Fibroblast of the aortic adventitia (primary cell): ENCODE measurements at places on chromosomes 7 and 10. TPM values are rescaled to one million over a fixed set of nuclear protein-coding genes. Genes with fewer than 3 reads are reported as not detected.

CHAT gene
- not detected in 2 replicates for total RNA-seq

GRCh38 chr7:151191544-151191943 is 4.5 kb upstream of the ASB10 start:
- no peak for DNase-seq

H2BK1 gene
- not detected in 2 replicates for total RNA-seq

- DNase-seq: peak; percentile 64
These were observed 75.3 kb downstream of the POLL start for GRCh38 chr10:101512738-101513137.

DNA sequence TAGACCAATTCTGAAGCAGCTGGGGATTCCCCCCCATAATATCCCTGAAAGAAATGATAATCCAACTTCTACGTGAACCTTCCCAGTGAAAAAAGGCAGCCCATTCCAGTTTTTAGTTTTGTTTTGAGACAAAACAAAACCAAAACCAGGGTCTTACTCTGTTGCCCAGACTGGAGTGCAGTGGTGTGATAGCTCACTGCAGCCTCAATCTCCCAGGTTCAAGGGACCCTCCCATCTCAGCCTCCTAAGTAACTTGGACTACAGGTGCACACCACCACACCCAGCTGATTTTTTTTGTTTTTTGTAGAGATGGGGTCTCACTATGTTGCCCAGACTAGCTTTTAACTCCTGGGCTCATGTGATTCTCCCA is 12.5 kb upstream of the ARPC1A start:
- DNase-seq: no peak

GRCh38 chr10:114720685-114721278 is 62.7 kb upstream of the ABLIM1 start:
- no peak for DNase-seq

NXPH1 gene
- not detected in 2 replicates for total RNA-seq

GRCh38 chr7:21256310-21256877 is 171.5 kb upstream of the SP4 start:
- peak; percentile 70 for DNase-seq

CTBP2 gene
- total RNA-seq: 37.9 and 45.4 TPM in 2 replicates

DNA sequence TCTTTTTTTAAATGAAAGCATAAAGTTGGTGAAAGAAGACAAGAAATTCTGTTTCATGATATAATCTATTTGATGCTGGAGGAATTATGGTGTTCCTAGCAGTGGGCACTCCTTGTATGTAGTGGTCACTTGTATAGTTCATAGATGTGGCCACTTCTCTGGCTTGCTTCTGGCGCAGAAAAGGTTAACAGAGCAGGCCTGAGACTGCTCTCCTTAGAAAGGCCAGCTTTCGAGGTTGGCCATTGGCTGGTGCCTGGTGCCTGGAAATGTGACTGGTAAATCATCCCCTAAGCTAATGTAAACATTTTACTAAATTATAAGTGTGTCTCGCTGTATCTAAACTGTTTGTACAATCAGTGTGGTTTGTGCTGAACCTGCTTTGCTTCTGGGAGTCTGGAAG is 276.1 kb downstream of the PHTF2 start:
- DNase-seq: no peak

DNA sequence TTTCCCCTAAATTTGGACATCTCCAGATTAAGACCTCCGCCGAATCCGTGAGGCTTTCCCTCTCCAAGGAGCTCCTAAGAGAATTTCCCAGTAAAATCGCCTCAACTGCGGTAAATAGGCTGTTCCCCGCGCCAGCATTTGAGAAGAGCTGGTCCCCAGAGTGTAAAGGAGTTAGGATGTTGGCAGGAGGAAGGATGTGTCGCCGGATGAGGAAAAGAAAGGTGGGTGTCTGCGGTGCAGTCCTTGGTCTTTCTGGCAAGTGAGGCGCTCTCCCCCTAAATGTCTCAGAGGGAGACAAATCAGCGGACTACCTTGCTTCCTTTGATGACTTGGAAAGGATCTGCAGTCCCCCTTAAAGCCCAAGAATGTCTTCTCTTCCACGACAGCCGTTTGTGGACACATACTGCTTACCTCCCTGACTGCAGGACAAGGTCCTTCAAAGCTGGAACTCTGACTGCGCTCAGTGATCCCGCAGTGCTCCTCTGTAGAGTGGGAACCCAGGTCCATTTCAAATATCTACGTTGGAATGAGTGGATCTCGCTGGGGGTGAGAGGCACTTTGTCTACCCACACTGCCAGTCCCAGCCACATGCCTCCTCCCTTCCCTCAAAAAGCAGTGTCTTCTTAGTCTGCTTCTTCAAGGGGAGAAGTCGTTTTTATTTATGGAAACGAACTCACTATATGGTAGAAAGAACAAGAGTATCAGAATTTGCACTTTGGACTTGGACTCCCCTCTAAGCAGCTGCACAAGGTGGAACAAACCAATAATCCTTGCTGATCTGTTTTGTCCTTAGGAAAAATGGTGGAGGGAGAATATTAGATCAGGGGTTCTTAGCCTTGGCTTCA is 1.1 kb upstream of the DLG5 start:
- no peak for DNase-seq

MBLAC1 gene
- total RNA-seq: 1.9 and 4.2 TPM in 2 replicates

STYXL1 gene
- 22.2 and 33.2 TPM in 2 replicates for total RNA-seq

DNA sequence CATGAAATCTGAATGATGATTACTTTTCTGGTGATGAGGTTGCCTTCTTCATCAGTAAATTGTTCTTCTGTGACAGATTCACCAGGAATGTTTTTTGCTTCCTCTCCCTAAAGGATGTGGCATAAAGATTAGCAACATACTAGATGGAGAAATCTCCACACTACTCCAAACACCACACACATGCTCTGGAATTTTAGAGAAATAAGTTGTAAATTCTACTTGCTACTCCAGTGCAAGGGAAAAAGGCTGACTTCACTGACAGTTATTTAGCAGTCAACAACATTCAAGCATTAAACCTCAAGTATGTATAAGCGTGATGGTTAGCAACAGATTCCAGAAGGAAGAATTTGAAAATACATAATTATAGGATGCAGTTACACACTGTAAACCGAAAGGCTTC is 137.9 kb upstream of the CCDC6 start:
- peak; percentile 65 for DNase-seq

GRCh38 chr10:80161321-80162083 is 29.0 kb downstream of the PLAC9 start:
- no peak for DNase-seq

DNA sequence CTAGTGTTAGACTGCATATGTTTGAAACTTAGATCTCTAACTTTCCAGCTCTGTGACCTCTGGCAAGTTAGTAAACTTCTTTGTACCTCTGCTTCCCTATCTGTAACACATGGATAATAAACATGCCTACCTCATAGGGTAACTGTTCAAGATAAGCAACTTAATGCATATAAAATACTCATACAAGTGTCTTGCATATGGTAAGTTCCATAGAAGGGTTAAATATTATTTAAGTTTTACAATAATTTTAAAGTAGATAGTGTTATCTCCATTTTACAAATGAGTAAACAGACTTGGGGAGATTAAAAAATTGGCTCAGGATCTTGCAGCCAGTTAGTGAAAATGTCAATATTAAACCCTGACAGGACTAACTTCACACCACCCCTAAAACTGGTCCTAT is 30.1 kb upstream of the CD36 start:
- DNase-seq: no peak

- no peak for DNase-seq
These were observed 382.5 kb upstream of the SORCS1 start for GRCh38 chr10:107546986-107547385.

- no peak for DNase-seq
These were observed 182.8 kb downstream of the SEC23IP start for GRCh38 chr10:120075349-120075748.

DNA sequence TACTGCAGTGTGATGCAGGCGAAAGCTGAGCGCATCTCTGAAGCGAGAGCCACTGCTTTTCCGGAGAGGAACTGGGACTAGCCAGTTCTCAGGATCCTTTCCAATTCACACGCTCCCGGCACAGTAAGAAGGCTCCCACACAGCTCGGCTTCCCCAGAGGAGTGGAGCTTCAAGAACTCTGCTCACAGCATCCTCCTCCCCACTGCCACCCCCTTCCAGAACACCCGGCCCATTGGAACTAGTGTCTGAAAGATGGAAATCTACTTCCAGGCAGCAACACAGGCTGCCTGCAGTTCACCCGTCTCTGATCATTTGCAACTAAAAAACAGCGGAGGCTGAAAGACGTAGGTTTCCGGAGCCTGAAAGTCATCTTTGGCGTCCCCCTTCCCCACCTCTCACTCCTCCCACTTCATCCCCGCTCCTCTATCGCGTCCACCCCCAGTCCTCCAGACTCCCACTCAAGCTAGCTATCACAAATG is at the start of gene DGKB:
Gene DGKB (minus strand): TSS at position 163 of the 479 bp plus-strand sequence.
- peak; percentile 49 for DNase-seq

- DNase-seq: no peak
These were observed 43.2 kb downstream of the ZNF467 start for GRCh38 chr7:149729983-149730801.

GRCh38 chr10:13816195-13816925 is 229.6 kb downstream of the PRPF18 start:
- DNase-seq: peak; percentile 53

DLG5 gene
- 32.4 and 42.7 TPM in 2 replicates for total RNA-seq

SLC13A4 gene
- 0.99 and 3.3 TPM in 2 replicates for total RNA-seq

- no peak for DNase-seq
These were observed 89.8 kb upstream of the SAMD8 start for GRCh38 chr10:75021379-75022249.

DNA sequence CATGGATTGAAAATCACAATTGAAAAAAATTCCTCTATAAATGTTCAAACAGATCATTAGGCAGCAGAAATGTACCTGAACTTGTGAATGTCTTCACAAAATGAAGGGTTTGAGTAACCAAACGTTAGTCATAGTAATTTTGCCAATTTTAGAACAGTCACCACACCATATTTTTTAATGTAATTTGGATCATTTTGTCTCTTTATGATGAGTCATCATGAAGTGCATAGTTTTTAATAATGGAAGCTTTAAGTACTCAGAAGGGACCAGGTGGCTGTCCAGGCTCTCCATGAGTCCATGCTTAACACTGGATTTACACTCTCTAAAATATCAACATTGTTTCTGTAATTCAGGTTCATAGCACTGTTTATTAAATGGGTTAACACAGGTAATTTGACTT is 219.2 kb downstream of the ETV1 start:
- DNase-seq: peak; percentile 9

SRPK2 gene
- 45.0 and 50.8 TPM in 2 replicates for total RNA-seq

GRCh38 chr10:6195846-6196245 is 6.9 kb upstream of the PFKFB3 start:
- peak; percentile 75 for DNase-seq

DNA sequence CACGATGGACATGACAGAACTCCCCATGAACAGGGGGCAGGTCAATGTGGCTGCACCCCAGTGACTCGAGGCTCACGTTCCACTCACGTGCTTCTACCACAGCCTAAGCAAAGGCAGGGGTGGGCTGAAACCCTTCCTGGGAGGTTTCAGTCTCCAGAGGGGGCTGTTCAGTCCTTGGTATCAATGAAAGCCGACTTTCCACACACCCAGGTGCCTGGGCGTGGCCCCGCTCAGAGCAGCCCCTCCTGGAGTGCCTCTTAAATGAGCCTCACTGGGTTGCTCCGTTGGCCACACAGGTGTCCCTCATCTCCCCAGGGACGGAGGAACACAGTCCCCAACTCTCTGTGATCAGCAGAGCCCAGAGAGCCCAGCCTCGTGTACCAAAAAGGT is 90.5 kb upstream of the PDGFA start:
- DNase-seq: no peak

GRCh38 chr7:22179442-22179879 is 177.5 kb downstream of the RAPGEF5 start:
- DNase-seq: peak; percentile 31

DNA sequence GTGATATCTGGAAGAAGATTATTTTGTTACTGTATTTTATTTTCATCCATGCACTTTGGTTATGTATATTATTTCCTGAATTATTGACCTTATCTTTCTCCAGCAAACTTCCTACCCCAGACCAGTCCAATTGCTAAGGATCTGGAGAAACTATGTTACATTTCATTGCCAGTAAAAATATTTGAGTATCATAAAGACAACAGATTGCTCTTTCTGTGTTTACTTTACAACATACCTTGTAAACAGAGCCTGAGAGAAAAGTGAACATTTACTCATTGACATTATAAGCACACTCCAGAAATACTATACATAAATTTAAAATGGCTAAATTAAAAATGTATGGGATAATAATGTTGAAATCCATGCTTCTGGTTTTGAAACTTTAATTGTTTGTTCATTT is 186.2 kb upstream of the FAM3C start:
- DNase-seq: no peak

CDNF gene
- 1.2 and 2.4 TPM in 2 replicates for total RNA-seq
